GM03348 (cell line): ENCODE measurements at places on chromosomes 12 and 14.

- no peak for DNase-seq
Observed at GRCh38 chr14:22502551-22502950, 86.5 kb downstream of the DAD1 start.

DNA sequence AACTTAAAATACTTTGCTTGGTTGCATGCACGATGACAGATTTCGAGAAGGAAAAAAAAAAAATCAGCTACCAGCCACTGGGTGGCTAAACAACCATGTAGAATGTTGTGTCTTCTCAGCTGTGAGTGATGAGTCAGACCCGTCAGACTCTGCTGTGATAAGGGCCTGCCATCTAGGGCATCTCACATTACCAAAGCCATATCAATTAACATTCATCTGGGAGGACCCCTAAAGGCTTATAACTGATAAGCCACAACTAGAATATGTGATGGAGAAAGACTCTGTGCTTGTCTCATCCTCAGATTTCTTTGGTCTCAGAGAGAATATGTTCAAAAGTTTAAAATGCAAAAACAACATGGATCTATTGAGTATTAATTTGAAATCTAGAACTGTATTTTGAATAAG, 111.5 kb downstream of the PAX9 start:
- DNase-seq, result no peak

DNA sequence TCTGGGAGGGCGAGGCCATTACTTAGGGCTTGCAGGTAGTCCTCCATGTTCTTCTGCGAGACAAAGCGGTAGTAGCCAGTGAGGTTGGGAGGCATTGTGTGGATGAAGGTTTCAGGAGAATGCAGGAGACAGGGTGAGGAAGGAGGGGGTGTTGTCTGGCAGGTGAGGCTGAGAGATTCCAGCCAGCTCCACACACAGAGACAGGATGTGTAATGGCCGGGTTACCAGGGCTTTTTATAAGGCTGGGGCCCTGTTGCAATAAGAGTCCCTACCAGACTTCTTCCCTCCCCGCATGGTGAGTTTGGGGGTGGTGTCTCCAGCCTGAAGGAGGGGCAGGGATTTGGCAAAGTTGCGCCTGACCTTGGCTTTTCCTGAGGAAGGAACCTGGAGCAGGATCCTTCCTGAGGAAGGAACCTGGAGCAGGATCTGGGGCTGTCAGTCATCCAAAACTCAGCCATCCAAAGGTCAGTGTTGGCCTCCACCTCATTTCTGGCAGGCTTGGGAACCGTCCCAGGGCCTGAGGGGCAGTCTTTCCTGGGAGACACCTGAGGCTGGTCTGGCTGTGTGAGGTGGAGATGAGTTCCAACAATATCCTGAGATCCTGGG, at the start of gene RBP5:
Gene RBP5, minus strand, starts transcription at position 209 of the 606 bp plus-strand sequence. Its CDS starts 114 bp downstream, at position 95.
- no peak for DNase-seq

DNA sequence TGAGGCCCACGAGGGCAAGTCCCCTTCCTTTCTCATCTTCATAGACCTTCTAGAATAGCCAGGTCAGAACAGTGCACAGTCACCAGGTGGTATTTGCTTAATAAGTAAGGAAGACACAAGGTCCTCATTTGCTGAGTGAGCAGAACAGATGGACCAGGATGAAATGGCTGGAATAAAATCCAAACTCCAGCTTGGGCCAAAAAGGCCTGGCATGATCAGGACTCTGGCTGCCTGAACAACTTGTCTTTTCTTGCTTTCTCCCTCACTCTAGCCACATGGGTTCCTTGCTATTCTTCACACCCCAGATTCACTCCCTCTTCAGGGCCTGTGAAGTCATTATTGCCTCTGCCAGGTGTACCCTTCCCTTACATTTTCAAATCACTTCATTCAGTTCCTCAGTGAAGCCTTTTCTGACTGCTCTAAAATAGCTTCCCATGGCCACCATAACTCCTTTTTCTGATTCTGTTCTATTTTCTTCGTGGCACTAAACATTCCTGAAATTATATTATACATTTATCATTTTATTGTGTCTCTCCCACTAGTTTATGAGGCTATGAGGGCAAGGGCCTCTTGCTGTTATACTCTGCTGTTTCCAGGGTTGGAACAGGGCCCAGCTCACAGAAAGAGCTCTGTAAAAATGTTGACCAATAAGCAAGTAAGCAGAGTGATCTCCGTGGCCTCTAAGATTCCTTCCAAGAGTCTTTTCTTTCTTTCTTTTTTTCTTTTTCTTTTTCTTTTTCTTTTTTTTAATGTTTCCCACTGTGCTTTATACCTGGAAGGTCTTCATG, 150.8 kb downstream of the TTC8 start:
- DNase-seq, result no peak

DNA sequence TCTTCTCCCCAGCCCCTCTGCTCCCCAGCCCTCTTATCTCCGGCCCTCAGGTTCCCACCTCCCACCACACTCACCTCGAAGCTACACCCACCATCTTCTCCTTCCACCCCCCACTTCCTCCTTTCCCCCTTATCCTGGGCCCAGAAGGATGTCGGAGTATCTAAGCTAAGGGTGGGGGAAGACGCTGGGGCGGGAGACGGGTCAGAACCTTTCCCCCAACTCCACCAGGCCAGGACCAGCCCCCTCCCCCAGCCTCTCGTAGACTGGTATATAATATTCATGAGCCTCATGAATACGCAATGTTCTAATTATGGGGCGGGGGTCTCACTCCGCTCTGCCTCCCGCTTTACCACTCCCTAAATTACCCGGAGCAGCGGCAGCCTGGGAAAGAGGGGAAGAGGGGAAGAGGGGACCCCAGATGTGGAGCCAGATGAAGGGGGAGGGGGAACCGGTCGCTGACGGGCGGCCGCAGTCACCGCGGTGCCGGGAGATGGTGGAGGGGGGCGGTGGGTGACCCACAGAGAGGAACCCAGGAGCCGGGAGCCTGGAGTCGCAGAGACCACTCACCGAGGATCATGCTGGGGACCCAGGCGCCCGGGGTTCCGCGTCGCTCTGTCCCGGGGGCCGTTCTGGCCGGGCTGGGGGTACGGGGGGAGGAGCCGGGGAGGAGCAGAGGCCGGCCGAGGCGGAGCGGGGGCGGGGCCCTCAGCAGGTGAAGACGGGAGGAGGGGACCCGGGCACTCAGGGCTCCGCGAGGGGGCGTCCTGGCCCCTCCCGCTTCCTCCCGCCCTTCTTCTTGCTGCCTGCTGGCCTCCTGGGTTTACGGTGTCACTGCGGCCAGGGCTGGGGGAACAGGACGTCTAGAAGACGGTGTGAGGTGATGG, 6.4 kb upstream of the ZNF385A start:
- no peak for DNase-seq

DNA sequence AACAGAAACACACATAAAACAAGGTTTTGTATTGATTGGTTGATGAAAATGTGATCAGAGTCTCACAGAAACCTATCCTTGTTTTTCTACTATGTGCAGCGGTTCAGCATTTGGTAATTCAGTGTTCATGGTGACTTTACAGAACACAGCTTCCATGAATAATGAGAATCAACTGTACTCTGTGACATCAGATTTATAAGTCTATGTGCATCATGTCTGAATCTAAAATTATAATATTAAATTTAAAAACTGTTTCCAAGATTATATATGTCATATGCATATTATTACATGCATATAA, 104.3 kb downstream of the SLC16A7 start:
- no peak for DNase-seq

- DNase-seq, result no peak
Observed at GRCh38 chr14:54689928-54690327, 123.0 kb downstream of the SAMD4A start.

- no peak for DNase-seq
Observed at GRCh38 chr14:21097636-21098075, 799 bp downstream of the ZNF219 start.

- DNase-seq, result peak; percentile 20
Observed at GRCh38 chr12:30862486-30862885, 64.1 kb upstream of the TSPAN11 start.

GRCh38 chr14:68794130-68794850, 1.4 kb upstream of the ZFP36L1 start:
- peak; percentile 88 for DNase-seq

DNA sequence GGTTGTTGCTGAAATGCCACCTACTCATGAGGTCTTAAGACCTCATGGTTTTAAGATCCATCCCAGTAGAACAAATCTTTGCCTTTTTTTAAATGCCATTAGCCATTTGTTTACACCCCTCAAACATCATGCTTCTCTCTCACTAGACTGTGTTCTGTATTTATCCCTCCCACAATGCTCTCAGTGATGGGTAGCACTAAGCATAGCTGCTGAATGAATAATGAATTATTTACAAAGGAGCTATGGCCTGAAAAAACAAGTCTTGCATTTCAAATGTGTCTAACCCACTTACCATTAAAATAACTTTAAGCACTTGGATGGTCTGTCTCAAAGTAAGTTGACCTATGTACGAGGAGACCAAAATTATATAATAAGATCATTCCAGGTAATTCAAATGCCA, 334.5 kb downstream of the PAWR start:
- DNase-seq, result no peak

GRCh38 chr12:56953314-56953713, 4.1 kb downstream of the RDH16 start:
- peak; percentile 1 for DNase-seq

DNA sequence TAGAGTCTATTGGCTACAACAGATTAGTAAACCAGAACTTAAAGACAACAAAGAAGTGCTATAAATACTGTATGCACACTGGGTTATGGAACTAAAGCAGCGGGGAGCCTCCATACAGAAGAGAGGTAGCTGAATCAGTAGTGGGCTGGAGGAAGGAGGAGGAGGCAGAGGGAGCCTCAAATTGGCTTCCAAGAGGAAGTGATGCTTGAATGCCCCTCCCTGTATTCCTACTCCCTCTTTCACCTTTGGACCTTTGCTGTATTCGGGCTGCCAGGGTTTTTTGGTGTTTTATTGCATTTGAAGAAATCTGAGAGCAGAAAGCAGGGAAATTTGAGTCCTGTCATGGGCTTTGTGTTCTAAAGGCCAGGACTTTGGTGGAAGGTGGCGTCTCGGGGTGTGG, 104.0 kb upstream of the PTPRB start:
- no peak for DNase-seq

DNA sequence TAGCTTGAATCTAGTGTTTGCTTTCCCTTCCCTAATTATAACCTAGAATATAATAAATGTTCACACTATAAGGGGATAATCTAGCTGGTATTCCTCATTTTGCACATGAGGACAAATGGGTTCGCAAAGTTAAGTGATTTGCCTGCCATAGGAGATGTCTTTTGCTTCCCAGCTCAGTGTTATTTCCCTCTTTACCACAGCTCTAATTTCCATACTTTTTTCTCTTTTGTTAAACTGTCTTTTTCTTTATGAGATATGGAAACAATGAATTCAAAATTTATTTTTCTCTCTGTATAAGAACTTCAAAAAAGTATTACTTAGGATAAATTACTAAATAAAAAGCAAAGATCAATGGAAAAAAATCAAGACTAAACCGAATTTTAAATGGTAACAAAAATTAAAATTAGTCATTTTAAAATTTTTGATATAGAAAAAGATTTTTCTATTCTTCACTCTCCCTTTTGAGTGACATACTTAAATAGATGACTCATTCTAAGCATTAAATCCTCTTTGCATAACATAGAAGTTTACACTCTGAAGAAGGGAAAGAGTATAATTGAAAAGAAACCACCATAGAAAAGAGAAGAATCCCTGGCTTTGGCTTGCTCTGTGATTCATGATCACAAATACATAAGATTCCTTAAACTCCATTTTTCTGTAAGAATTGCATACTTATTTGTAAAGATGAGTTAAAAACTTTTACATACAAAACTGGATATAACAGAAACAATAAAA, 97.3 kb downstream of the INSM2 start:
- DNase-seq, result no peak

GRCh38 chr14:65926935-65927700, 514.6 kb downstream of the FUT8 start:
- no peak for DNase-seq

- no peak for DNase-seq
Observed at GRCh38 chr12:115403689-115404088, 719.7 kb upstream of the TBX3 start.

GRCh38 chr12:92278378-92278828, 132.8 kb upstream of the BTG1 start:
- DNase-seq, result peak; percentile 26

DNA sequence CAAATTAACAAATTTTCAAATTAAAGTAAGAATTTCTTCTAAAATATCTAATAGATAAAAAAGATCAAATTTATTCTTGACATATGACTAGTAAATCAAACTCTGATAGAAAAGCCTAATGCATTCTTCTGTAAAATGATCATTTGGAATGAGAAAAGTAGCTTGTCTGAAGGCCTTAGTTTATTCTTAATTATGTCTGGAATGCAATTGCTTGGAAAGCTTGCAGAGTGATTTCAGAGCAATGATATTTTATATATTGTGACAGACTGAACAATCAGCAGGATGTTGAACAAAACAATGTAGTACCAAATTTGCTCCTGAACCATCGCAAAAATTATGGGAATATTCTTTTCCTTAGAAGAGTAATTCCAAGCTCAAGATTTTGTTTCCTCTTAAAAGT, 789.6 kb upstream of the NOVA1 start:
- peak; percentile 1 for DNase-seq

DNA sequence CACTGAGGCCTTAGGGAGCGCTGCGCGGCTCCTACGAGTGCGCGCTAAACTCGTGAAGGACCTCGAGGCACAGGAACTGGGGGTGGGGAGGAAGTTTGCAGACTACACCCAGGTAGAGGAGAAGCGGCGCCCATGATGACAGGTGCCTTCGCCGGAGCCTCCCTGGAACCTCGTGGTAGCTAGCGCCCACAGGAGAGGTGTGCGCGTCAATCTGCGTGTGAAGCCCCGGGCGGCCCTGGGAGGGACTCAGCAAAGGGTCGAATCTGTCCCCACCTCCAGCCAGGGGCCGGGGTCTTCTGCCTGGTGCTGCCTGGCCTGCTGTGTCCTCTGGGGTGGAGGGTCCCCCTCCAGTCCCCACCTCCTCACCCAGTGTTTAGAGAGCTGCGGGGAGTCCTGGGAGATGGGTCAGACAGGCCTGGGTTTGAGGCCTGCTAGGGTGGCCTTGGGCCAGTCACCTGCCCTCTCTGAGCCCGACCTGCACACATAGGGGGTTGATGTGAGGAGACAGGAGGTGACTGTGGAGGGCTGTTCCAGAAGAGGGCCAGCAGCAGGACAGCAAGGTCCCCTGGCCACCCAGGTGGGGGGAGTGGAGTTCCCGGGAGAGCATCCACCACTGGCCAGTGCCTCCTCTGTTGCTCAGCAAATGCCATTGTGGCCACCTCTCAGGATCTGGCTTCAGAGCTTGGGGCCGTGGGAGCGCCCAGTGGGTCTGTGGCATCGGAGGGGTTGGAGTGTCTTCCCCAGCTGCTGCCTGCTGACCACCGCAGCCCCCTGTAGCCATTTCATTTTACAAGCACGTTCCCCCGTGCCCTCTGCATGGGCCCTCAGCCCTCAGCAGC, 20.2 kb upstream of the KIF26A start:
- DNase-seq, result no peak
